ENCODE measurements at places on chromosomes 16 and 17.

DNA sequence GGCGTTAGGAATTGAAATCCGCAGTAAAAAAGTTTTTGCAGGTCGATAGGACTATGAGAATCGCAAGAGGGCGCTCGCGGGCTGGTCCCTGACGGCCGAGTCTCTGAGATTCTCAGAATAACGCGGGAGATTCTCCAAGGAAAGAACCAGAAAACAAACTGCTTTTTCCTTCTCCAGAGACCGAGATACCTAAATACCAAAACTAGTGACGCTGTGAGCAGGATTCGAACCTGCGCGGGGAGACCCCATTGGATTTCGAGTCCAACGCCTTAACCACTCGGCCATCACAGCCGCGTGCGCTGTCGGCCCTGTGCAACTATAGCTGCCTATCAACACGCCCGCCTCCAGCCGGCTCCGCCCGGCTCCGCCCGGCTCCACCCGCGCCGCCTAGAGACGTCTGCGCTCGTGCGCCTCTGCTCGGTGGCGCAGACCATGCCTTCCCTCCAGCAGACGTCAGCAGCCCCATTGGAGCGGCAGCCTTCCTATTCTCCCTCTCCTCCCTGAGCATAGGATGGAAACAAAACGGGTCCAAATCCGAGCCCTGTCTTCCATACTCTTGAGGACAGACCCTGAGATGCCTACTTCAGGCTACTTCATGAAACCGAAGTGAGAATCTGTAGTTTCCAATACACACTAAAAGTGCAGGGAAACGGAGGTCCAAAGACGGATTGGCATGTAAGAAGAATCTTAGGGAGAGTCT lies 13.4 kb downstream of the PER1 start:
- peak; percentile 93 for DNase-seq

DNA sequence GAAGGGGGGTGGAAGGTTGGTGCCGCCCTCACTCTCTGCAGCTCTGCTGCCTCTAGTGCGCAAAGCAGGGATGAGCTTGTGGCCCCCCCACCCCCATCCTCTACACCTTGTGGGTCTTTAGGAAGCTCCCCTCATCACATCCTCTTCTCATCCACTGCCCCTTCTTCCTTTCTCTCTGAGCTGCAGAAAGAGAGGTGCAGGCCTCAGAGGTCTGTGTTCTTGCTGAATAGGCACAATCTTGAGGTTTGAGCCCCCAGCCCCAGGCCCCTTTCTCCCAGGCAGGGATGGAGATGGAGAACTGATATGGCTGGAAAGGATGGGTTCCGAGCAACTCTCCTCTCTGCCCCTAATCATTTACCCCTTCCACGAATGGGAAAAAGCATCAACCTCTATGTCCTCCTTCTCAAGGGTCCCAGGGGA lies 2.6 kb downstream of the CACNA1G start:
- DNase-seq, result no peak

GRCh38 chr17:539766-540165 lies 174.9 kb downstream of the VPS53 start:
- peak; percentile 25 for DNase-seq

DNA sequence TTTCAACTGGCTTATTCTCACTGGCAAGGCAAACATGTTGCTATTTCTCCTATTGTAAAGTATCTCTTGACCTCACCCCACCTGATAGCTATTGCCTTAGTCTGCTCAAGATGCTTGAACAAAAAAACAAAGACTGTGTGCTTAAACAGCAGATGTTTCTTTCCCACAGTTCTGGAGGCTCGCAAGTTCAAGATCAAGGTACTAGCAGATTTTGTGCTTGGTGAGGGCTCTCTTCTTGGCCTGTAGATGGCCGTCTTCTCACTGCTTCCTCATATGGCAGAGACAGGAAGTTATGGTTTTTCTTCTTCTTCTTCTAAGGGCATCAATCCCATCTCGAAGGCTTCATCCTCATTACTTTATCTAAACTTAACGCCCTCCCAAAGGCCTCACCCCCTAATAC lies 109.7 kb upstream of the CLEC3A start:
- peak; percentile 25 for DNase-seq

DNA sequence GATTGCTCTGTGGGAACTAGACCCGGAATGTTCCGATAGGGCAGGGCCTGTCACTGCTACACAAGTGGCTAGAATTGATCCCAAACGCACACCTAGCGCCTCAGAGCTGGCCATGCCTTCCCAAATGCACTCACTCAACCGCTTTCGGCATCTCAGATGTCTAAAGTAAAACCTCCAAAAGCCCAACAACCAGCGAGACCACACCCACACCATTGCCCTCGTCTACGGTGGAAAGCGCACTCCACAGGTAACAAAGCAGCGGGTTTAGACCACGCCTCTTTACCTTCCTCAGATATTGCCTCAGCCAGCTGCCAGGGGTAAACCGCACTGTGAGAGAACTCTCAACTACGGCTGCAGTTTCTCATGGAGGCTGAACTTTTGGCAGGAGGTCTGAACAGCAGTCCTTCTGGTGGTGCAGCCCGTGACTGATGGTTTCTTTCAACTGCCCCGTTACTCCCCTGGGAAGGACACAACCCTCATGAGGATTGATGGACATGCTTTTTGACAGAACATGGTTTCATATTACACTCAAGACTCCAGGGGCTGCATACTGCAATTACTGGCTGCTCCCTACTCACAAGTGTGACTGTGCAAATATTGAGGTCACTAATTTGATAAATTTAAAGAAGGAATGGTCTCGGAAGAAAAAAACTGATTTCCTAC lies 34.5 kb downstream of the USP7 start:
- DNase-seq, result peak; percentile 40

DNA sequence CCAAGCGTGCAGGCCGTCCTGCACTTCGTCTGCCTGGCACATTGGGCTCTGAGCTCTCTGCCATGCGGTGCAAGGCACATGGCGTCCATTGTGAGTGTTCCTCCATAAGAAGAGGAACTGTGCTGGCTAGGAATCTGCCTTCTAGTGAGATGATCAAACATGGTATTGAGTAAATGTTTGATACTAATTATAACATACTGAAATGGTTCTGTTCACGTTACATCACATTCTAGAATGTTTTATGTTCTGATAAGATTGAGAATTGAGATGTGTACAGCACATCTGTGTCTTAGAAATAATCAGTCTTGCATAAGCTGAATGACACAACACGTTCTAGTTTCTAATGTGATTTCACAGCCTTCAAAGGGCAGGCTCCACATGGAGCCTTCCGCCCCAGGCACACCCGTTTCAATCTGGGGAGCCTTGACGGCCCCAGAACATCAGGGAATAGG lies 42.9 kb downstream of the USP10 start:
- DNase-seq, result peak; percentile 30

GRCh38 chr17:80544655-80545498 lies at the start of gene RPTOR:
Gene RPTOR, plus strand, starts transcription at chr17:80544838. Its CDS starts 792 bp downstream, at chr17:80545630.
- peak; percentile 93 for DNase-seq
